ENCODE measurements at places on chromosomes 11 and 22.

DNA sequence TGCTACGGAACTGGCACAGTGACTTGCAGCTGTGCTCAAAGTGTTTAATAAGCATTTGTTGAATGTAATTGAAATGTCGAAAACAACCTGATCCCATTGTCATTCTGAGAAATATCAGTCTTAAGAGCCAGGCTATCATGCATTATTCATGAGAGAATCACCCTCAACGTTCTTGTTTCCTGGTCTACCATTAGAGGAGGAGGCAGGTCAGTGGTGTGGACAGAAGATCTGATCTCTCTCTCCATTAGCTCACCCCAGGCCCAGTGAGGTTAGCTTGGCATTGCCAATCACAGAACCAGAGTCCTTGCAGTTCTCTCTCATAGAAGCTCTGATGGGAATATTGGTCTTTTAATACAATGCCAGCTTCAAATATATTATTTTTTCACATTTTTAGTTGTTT lies 121.1 kb upstream of the SPON1 start:
- no peak for DNase-seq

- no peak for DNase-seq
These were observed 699 bp upstream of the SDF2L1 start for GRCh38 chr22:21641417-21641788.

- no peak for DNase-seq
These were observed 52.5 kb downstream of the NECTIN1 start for GRCh38 chr11:119676461-119677020.

GRCh38 chr11:1123970-1124369 lies 33.8 kb upstream of the MUC5AC start:
- DNase-seq = no peak

GRCh38 chr11:11028017-11028692 lies 170.3 kb upstream of the ZBED5 start:
- peak; percentile 69 for DNase-seq

GRCh38 chr11:128299132-128299726 lies 288.1 kb downstream of the ETS1 start:
- DNase-seq = peak; percentile 42

DNA sequence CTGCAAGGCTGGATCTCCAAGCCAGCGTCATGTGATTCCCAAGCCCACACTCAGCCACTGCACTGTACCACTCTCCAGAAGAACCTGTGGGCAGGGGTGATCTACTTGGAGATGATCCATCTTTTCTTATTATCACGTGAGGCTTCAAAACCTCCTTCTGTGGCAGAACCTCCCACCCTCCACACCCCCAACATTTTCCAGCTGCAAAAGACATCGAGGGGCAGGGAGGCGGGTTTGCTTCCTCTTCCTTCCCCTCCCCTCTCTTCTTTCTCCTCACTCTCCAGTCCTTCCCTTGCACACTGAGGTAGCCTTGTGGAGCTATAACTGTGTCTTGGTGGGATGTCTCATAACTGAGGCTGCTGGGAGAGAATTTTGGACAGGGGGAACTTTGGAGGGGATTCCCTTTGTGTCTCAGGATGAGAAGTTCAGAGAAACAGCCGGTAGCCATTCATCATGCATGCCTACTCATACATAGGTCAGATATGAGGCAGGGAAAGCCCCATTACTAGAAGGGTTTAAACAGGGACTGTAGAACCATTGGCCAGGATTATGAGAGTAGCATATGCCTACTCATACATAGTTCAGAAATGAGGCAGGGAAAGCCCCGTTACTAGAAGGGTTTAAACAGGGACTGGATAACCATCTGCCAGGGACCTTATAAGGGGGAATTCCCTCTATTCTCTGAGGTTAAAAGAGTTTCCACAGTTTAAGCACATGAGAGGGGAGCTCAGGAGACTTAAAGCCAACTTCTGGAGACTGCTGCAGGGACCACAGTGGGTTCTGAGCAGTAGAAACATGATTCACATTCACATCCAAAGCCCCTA lies 420.7 kb upstream of the CADM1 start:
- no peak for DNase-seq

- no peak for DNase-seq
These were observed 107.5 kb downstream of the PKNOX2 start for GRCh38 chr11:125272092-125272491.

DNA sequence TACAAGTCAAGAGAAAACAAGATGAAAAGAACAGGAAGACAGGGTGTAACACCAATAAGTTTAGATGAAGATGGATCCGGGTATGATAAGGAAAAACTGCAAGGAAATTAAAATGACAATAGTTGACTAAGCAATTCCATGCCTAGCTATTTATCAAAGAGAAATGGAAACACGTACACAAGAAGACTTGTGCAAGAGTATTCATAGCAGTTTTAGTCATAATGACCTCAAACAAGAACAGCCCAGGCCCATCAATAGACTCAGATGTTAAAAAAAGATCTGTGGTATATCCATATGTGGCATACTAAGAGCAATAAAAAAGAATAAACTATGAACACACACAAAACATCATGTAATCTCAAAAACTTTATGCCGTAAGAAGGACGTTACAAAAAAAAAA lies 33.2 kb downstream of the SLC5A12 start:
- DNase-seq = no peak

DNA sequence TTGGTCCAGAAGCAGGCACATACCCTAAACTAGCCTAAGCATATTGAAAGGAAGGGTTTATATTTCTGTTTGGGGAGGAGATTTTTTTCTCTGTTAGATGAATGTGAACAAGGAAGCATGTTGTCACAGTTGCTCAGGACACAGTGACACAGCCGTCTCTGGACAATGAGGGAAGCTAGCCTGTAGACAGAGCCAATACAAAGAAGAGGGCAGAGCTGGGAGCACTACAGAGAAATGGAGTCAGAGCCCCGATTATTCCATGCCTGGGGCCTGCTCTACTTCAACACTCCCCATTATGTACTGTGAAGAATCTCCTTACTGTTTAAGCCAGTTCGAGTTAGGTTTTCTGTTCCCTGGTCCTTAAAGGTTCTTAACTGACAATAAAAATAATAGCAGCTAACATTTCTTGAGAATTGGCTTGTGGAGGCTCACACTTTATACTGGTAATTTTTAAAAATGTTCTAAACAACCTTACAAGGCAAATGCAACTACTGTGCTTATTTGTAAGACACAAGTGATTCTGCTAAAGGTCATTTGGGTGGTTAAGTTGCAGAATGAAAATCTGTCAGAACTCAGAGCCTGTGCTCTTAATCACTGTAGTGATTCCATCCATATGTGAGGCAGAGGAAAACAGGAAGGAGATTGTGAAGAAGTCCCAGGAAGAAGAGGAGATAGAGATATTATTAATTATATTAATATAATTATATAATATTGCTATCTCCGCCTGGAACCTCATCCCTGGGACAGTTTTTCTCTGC lies 58.8 kb upstream of the RRAS2 start:
- DNase-seq = no peak

DNA sequence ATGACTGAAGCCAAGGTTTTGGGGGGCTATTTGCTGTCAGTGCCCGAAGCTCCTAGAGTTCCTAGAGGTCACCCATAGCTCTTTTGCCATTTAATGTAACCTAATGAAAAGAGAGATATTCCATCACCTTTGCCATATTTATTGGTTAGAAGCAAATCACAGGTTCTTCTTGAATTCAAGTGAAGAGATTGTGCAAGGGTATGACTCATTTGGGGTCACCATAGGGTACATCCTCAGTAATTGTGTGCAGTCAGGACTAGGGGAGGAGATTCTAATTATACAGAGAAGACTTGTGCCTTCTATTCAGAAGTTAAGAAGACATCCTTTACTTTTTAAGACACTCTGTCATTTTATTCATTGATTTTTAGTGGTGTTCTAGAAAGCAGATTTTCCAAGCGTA lies 6.9 kb upstream of the PRAME start:
- DNase-seq = no peak

DNA sequence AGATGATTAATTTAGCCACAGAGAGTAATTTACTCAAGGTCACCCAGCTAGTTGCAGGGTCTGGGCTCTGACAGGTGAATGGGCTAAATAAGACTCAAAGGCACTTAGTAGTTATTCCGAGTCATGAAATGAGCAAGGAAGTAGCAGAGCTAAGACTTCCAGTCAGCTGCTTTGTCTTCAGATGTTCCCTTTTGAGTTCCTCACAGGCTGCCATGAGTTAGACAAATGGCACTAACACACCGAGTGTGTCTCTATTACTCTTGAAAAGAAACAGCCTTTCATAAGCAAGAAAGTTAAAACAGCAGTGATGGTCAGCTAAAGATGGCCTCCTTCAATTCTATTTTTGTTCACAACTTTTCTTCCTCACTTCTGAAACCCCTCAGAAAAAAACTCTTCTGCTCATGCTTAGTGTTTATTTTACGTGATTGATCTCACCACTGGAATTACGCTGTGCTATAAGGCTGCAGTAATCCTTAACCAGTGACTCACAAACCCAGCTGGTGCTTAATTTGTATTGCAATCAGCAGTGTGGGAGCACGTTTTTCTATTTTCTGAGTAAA lies 389.1 kb downstream of the AASDHPPT start:
- no peak for DNase-seq

DNA sequence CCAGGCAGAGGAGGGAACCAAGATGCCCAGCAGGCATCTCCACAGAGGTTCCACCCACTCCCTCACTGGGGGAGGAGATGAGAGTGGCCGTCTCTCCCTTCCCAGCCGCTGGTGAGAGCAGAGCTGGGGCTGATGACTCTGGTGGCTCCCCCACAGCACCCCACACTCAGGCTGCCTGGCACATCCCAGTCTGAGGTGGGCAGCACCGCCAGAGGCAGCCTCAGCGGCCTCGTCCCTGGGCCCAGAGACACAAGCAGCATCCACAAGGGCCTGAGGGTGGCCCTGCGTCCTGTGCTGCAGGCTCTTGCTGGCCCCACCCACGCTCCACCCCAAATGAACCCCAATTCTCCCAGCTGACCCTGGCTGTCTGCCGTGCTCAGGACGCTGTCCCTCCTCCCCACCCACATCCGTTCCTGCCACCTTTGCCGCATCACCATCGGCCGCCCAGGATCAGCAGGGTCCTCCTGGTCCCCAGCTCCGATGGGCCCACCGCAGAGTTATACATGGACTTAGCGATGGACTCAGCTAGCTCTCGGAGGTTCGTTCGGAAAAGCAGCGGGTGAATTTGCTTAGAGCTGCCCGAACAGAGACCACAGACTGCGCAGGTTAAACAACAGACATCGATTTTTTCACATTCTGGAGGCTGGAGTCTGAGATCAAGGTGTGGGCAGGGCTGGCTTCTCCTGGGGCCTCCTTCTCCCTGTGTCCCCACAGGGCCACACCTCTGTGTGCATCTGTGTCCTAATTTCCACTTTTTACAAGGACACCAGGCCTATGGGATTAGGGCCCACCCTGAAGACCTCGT lies 20.2 kb upstream of the CTSD start:
- no peak for DNase-seq

DNA sequence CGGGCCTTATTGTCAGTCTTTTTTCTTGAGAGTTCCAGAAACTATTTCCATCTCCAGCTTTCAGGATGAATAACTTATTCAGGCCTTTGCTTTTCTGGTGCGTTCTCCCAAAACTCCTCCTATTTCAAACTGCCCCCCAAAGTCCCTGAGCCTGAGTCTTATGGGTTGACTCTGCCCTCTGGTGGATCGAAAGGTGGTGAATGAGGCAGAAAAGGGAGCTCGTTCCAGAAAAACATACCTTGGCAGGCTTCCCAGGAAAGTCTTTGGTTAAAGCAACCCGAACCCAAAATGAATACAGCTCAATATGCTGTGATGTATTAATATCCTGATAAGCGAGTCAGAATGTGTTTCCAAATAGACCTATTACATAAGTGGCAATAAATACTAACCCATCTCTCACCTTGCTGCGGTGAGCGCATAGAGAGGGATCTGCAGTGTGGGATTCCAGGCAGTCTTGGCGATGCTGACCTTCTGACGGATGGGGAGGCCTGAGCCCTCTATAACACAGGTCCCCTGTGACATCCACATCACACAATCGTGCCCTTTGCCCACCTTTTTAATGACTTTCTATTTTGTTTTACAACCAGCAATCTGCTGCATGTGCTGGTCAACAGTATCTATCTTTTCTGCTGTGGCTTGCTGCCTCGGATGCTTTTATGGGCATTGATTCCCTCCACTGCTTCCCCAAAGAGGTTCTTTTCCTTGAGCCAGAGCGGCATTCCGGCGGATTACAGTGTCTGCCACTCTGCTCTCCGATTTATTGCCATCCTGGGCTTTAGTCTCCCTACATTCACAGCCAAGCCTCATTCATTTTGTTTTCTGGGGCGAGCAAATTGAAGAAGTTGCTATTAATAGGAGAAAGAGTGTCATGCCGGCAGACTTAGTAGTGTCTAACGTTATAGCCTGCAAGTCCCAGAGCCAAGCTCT lies 756.8 kb downstream of the NTM start:
- no peak for DNase-seq

- no peak for DNase-seq
These were observed 9.2 kb downstream of the CLCF1 start for GRCh38 chr11:67364169-67364568.

DNA sequence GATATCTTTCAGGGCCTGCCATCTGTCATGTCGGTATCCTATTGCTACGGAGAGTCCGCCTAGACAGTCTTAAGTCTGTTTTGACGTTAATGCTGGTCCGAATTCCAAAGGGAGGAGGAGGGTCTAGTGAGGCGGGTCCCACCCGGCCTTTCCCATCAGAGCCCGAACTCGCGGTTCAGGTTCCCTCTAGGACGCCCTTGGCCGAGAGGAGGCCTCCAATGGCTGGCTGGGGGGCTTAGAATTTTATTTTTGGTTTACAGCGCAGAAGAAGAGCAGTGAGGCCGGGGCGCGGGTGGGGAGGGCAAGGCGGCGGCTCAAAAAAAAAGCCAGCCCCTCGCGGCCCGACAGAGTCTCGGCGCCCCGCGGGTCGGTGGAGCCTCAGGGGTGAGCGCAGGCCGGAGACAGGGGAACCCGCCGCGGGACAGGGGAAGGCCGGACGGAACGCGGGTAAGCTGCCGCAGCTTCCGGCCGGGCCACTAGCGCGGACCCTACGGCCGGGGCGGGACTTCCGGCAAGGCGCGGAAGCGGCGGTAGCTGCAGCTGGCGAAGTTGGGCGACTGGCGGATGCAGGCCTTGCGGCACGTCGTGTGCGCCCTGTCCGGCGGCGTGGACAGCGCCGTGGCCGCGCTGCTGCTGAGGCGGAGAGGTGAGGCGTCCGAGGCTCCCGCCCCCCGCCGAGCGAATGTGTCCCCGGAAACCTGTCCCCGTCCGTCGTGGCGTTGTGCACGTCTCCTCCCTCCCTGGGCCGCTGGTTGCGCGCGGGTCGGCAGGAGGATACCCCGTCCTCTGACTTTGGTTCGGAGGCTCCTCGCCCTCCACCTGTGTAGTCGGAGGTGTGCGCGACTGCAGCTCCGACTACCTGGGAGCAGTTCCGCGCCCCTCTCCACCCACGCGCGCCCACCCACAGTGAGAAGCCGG lies at the start of gene TRMU:
Gene TRMU (plus strand): TSS at position 514 of the 918 bp plus-strand sequence. CDS start 51 bp downstream, at position 565.
- DNase-seq = peak; percentile 79
